Activated T-helper 1 cell treated with anti-CD3 and anti-CD28 coated beads, Interleukin-12 subunit alpha, Interleukin-12 subunit beta, Interleukin-2, Interleukin-4 antibody, amounts not matched to agents 30 ng/mL and 10 ng/mL and 1 ng/mL, durations not matched to agents 14 hours and 24 hours and 36 hours (primary cell): ENCODE measurements at places on chromosomes 16 and 17.
A peak's percentile ranks its signal among the peaks of the same experiment; 100 is the strongest.

DNA sequence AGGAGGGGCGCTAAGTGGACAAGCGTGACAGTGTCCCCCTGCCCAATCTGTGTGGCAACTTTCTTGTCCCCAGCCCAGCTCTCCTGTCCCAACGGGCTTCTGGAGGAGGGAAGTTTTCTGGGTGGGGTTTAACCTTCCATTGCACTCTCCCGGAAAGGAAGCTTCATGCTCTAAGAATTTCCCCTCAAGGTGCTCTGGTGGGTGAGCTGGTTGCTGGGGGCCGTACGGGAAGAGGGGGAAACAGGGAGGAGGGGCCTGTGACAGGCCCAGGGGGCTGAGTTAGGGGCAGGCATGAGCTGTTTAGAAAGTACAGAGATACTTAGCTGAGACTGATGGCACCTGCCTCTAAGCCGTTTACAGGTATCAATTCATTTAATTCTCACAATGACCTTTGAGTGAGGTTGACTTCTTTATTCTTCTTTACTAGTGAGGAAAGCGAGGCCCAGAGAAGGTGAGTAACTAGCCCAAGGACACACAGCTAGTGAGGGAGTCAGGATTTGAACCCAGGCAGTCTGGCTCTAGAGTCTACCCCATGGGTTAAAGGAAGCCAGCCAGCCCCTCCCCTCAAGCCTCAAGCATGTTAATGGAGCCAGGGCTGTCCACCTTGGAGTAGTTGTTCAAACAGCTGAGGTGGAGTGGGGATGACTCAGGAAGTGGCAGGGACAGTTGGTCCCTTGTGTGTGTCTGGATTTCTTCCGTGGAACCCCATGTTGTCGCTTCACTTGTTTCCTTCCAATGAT is 18.9 kb downstream of the ADGRG1 start:
- no peak for DNase-seq

DNA sequence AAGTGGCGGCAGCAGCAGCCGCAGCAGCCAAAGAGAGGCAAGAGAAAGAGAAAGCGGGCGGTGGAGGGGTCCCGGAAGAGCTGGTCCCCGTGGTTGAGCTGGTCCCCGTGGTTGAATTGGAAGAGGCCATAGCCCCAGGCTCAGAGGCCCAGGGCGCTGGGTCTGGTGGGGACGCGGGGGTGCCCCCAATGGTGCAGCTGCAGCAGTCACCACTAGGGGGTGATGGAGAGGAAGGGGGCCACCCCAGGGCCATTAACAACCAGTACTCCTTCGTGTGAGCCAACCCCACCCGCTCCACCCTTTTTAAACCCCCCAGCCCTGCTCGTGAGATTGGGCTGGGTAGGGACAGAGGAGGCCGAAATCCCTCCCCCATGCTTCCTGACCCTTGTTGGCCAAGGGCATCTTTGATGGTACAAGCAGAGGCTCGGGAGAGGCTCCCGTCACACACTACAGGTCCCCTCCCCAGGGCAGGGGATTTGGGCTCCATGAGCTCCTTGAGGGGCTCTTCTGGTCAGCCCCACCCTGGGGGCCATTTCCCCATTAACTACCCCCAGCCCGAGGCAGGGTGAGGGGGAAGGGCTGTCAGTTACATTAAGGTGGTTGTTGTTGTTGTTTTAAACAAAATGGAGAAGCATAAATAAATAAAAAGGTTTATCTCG is 4.6 kb upstream of the ATP2A1 start:
- peak; percentile 39 for DNase-seq

DNA sequence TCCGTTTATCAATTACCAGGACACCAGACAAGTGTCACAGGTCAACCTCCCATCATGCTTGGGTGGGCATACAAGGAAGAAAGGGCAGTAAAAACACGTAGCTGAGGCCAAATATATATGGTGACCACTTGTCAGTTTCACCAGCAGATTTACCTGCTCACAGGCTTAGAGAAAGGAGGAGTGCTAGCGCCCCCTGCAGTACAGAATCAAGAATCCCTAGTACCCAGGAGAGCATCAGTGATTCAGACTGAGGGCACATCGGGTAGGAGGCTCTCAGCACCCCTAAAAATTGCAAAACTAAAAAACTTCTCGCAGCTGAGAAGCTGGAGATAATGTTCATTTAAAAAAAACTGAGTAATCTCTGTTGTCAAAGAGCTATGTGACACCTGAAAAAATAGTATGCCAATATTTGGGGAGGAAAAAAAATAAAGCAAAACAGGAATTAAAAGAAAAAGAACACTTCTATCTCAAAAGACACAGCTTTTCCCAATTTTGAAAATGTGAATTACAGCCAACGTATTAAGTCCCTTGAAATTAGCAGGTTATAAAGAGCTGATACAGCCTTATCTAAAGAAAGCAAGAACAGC is 21.2 kb upstream of the MON1B start:
- DNase-seq, result no peak

GRCh38 chr17:81096741-81097133 is 61.8 kb downstream of the BAIAP2 start:
- no peak for DNase-seq

GRCh38 chr17:42422412-42422957 is 571 bp downstream of the CAVIN1 start:
- DNase-seq, result no peak

- no peak for DNase-seq
These were observed 94.0 kb upstream of the SALL1 start for GRCh38 chr16:51244887-51245657.

- no peak for DNase-seq
These were observed 30.9 kb upstream of the GCSH start for GRCh38 chr16:81127051-81127450.
